ENCODE measurements at places on chromosomes 2 and 18. TPM values are rescaled to one million over a fixed set of nuclear protein-coding genes. Genes with fewer than 3 reads are reported as not detected.

FAM110C gene
- 0.26 TPM for total RNA-seq

CYP1B1 gene
- 0.07 TPM for total RNA-seq

EVX2 gene
- not detected for total RNA-seq

SRD5A2 gene
- not detected for total RNA-seq

FN1 gene
- 3,105 TPM for total RNA-seq

PARD3B gene
- 13.5 TPM for total RNA-seq

NT5C1B gene
- total RNA-seq = not detected

MERTK gene
- total RNA-seq = 33.6 TPM

SDC1 gene
- 18.3 TPM for total RNA-seq

BOLL gene
- not detected for total RNA-seq

RAMP1 gene
- total RNA-seq = not detected
